ENCODE measurements at places on chromosomes 16 and 17.

GRCh38 chr17:3718201-3718600 lies 5.5 kb upstream of the HASPIN start:
- no peak for DNase-seq

DNA sequence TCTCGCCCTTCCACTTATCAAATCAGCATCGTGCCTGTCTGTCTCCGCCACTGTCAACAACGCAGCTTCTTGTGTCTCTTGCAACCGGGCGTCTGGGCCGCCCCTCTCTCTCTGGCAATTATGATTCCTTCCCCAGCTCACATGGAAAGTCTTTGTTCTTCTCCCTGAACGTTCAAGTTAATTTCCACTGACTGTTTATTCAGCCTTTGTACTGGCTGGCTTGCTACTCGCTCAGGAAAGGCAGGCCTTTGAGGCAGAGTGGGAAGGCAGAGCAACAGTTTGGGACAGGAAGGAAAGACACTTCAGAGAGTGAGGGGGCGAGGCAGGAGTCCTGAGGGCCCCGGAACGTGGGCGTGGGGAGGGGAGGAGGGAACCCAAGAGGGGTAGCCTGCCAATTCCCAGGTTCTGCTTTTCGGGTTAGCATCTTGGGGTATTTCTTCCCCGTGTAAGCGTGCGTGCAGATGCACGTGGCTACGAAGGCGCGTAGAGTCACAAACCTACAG lies 50.8 kb downstream of the AKAP1 start:
- DNase-seq, result no peak

DNA sequence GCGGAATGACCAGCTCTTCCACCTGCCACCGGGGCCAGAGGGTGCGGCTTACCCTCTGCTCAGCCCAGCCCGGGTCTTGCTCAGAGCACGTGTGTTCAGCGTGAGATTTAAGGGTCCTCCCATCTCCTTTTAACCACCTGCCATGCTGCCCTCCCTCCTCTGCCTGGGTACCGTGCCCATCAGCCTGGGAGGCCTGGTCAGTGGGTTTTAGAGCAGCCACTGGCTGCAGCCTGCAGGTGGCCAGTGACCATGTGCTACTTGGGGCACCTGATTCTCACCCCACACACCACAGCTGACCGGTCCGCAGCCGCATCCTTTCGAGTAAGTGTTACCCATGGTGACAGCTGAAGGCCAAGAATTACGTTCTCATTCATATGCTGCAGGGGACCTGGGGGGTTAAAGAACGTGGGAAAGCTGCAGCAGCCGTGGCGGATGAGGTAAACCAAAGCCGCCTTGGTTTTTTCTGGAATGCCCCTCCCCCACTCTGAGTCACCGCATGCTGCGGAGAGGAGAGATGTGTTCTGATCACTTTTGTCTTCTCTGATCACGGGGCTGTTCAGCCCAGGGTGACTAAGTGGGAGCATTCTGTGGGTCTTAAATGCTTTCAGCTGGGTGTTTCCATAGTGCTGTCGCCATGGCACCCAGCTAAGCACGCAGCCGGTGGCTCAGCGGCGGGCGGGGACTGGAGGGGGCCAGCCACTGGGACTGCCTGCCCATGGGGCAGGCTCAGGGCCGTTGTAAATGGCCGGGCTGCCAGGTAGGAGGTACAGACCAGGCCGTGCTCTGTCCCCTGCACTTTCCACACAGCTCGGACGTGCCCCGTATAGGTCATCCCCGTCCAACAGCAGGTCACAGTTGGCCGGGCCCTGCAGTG lies 59.8 kb downstream of the BAIAP2 start:
- peak; percentile 100 for DNase-seq

DNA sequence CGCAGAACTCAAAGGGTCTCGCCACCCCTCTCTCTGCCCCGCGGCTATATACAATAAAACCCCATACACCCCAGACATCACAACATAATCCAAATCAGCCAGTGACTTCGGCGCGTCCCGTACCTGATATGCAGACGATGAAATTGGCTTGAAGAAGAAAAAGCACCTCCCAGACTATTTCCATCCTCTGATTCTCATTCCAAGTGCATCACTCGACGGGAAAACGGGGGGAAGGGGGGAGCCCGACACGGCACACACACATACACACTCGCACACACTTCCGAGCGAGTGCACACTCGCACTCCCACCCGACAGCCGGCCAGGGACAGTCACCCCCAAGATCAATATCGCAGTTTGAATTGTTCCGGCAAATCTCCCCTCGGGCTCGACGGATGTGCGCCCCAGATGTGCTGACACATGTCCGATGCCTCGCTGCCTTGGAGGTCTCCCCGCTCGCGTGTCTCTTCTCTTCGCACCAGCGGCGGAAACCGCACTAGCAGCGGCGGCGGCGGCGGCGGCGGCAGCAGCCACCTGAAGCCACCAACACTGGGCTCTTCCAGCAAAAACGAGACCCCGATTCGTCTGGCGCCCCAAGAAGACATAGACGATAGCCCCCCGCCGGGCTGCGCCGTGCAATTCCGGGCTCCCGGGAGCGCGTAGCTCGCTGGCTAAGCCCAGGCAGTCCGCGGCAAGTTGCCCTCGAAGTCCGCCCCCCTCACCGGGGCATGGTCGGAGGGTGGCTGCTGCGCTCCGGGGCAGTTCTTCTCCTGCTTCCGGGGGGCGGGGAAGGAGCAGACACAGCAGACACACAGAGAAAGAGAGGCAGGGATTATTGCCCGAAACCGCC lies 688 bp downstream of the CA10 start:
- DNase-seq, result no peak

DNA sequence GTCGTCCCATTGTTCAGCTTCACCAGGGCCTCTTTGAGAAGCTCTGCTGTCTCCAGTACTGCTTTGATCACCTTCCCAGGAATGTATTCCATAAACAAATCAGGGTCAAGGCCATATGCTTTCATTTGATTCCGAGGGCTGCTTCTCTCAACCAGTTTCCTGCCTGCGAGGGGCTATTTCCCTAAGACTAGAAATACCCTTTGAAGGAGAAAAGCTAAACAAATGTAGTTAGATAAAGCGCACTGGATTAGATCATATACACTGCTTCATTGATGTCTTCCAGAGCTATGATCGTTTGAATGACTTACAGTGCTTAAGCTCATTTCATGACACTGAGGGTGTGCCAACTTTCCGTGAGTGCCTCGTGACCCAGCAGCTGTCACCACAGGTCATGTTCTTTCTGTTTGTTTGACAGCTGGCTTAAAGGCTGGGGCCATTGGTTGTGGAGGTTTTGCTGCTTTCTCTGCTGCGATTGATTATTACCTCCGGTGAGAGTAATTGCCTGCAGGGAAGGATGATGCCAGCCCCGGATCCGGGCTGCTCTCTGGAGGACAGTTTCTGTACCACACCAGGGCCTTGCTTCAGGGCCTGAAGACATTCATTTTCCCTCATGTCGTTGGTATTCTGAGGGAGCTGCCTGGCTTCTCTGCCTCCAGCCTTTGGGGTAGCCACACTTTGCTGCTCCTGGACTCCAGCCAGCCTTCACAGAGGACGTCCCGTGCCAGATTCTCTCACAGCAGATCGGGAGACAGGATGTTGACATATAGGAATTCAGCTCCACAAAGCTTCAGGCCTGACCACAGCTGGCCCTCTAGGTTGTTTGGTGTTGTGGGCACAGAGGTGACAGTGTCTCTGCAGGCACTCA lies 3.9 kb downstream of the TIMM22 start:
- no peak for DNase-seq

- no peak for DNase-seq
Observed at GRCh38 chr16:49766225-49766624, 89.7 kb downstream of the ZNF423 start.

DNA sequence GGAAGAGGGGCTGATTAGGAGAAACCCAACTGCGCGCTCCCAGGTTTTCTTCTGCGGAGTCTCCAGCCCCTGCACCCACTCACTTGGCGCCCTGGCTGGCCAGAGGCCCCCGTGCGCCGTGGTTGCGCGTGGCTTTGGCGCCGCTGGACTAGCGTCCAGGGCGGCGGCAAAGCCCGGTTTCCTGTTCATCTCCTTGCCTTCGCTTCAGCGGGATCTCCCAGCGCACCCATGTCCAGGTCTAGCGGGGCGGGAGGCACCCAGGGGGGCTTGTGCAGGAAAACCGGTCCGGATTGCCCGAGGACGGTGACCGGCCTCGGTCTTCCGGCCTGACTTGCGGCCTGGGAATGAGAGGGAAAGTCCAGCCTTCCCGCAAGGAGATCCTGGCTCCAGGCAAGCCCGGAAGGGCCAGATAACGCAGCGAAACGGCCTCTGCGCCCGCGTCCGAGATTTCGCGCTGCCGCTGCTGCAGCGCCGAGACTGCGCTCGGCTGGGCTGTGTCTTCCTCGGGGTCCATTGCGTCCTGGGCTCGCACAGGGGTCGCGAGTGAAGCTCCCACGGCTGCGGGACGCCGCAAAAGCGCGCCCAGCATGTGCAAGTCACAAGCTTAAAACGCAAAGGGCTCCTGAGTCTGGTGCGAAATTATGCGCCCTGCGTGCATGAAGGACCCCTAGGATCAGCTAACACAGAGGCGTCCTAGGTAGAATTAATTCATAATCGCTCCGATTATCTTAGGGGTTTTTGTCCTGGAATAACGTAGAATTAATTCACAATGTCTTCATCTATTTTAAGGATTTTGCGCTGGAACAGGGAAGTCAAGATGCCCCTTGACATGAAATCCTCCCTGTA lies 5.7 kb downstream of the FOXF1 start:
- no peak for DNase-seq

- no peak for DNase-seq
Observed at GRCh38 chr16:66568355-66568754, 2.1 kb downstream of the CMTM1 start.

GRCh38 chr17:63140255-63140654 lies 174.2 kb downstream of the TANC2 start:
- DNase-seq, result no peak

GRCh38 chr17:50660042-50660886 lies 25.6 kb downstream of the ABCC3 start:
- peak; percentile 22 for DNase-seq

- no peak for DNase-seq
Observed at GRCh38 chr17:20302246-20302917, 165.0 kb downstream of the LGALS9B start.

GRCh38 chr16:86962259-86962658 lies 354.9 kb downstream of the C16orf95 start:
- DNase-seq, result no peak

DNA sequence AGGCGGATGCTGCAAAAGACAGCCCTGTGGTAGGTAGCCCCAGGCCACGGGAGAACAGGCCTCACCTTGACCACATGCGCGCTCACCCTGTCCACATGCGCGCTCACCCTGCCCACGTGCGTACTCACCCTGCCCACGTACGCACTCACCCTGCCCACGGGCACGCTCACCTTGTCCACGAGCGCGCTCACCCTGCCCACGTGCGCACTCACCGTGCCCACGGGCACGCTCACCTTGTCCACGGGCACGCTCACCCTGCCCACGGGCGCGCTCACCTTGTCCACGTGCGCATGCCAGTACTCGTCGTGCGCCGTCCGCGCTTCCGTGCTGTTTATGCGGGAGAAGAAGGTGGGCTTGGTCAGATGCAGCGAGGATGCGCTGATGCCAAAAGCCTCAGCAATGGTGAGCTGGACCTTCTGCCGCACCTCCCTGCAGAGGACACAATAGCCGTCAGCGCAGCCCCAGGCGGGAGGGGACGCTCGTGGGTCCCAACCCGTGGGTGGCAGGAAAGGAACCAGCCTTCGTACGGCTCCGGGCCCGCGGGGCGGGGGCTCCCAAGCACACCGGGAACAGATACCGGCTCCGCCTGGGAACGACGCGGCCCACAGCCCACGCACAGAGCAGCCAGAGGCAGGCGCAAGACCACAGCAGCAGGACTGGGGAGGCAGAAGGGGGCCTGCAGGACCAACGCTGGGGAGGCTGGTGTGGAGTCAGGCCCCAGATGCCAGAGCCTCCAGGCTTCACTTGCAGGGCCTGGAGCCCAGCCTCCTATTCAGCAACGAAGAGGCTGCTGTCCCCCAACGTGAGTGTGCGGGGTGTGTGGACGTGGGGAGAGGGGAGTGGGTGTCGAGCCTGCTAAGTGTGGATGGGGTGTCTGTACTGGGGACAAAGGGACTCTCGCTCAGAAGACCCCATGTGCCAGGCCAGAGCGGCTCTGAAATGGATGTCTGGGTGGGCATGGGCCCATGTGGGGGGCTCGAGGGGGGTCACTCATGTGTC lies 14.2 kb upstream of the HEXD start:
- DNase-seq, result no peak

- no peak for DNase-seq
Observed at GRCh38 chr16:66440271-66440802, 13.2 kb downstream of the BEAN1 start.

GRCh38 chr17:76122431-76123190 lies 18.4 kb downstream of the FOXJ1 start:
- no peak for DNase-seq

DNA sequence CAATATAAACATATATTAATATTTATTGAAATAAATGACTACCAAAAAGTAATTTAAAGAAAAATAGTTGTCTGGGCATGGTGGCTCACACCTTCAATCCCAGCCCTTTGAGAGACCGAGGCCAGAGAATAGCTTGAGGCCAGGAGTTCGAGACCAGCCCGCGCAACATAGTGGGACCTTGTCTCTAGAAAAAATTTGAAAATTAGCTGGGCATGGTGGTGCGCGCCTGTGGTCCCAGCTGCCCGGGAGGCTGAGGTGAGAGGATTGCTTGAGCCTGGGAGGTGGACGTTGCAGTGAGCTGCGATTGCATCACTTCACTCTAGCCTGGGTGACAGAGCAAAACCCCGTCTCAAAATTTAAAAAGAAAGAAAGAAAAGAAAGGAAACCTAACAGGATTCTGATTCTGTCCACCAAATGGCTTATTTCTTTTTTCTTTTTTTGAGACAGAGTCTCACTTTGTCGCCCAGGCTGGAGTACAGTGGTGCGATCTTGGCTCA lies 3.4 kb upstream of the BPTF start:
- no peak for DNase-seq
